ENCODE measurements at places on chromosomes 4 and X.

DNA sequence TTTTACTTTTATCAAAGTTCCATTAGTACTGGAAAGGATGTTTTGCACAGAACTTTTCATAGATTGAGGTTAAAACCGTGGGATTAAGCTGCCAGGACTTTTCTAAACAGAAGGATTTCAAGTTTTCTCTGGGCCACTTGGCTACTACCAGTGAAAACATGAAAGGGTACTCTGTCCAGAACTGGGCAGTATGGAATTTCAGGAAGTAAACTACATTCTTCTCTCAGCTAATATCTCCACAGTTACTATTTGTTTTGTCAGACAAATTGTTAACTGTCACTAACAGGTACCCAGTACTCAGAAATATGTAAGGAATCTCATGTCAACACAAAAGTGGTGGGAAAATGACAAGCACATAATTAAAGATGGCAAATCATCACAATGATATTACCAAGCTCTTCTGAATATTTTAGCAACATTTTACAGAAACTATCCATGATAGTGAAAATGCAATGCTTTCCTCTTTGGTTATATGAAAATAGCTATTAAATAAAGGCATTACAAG is 454.4 kb downstream of the C4orf33 start:
- DNase-seq, result no peak

GRCh38 chr4:8427761-8428287 is 12.7 kb downstream of the ACOX3 start:
- no peak for DNase-seq

GRCh38 chr4:94571298-94571697 is 119.6 kb downstream of the PDLIM5 start:
- DNase-seq, result no peak

- no peak for DNase-seq
Measured at GRCh38 chr4:124594945-124595344, 117.6 kb downstream of the ANKRD50 start.

DNA sequence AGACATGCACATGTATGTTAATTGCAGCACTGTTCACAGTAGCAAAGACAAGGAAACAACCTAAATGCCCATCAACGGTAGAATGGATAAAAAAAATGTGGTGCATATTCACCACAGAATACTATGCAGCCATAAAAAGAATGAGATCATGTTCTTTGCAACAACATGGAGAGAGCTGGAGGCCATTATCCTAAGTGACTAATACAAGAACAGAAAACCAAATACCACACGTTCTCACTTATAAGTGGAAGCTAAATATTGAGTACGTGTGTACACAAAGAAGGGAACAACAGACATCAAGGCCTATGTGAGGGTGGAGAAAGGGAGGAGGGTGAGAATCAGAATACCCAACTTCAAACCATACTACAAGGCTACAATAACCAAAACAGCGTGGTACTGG is 17.4 kb upstream of the LNX1 start:
- DNase-seq, result no peak

- peak; percentile 15 for DNase-seq
Measured at GRCh38 chrX:80808881-80809411, 731 bp downstream of the BRWD3 start.

GRCh38 chrX:9166584-9166944 is 132.6 kb upstream of the FAM9B start:
- DNase-seq, result no peak

DNA sequence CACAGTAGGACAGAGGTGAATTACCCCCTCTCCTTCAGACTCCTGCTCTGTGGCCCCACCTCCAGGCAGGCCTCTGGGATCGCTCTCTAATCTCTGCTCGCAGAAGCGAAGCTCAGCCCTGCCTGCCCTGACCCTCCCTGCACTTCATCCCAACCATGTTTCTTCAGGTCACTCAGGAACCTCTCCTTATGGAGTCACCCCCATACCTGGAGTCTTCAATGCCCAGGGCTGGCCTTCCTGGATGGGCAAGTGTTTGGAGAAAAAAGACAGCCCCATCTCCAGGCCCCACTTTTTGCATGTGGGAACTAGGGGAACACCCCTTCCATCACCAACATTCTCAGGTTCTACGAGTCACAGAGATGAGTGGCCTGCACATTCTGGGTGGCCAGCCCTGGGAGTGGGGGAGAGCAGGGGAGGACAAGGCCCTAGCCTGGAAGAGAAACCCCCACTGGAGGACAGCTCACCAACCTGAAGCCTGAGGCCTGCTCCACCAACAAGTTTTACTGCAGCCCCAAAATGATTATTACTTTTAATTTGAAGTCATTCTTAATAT is 90.8 kb downstream of the PPP2R2C start:
- DNase-seq, result no peak

- DNase-seq, result no peak
Measured at GRCh38 chr4:126396703-126397102, 1081.9 kb downstream of the FAT4 start.

DNA sequence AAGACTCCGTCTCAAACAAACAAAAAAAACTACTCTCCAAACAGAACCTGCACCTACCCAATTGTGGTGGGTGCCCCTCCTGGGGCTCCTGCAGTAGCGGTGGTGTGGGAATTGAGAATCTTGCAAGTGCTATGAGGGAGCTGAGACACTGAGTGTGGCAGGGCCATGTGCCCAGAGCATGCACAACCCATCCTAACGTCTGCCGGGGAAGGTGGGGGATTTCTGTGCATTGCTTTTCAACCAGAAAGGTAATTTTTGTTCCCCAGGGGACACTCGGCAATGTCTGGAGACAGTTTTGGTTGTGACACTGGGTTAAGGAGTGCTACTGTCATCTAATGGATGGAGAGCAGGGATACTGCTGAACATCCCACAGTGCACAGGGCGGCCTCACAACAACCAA is 35.7 kb downstream of the TBL1X start:
- no peak for DNase-seq

- no peak for DNase-seq
Measured at GRCh38 chrX:20968996-20969395, 405.2 kb upstream of the CNKSR2 start.

DNA sequence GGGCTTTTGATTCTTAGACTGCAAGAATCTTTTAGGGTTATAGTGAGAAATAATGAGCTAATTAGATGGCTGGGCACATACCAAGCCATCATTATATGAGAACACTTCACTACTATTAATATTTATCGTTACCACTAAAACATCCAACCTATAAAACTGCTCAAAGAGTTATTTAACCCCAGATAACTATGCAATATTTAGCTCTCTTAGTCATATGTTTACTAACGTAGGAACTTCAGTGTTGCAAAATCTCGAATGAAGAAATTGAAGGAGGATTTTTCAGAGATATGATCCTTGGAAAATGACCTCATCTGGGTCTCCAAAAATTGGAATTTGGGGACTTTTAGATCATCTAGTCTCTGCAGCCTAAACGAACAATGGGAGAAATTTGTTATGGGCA is 265.0 kb upstream of the RPS6KA3 start:
- DNase-seq, result no peak

GRCh38 chr4:147589586-147589985 is 27.6 kb upstream of the TMEM184C start:
- DNase-seq, result no peak

GRCh38 chrX:102606115-102606514 is 6.8 kb downstream of the ARMCX5 start:
- DNase-seq, result no peak

GRCh38 chr4:108954880-108955279 is 192.0 kb upstream of the ETNPPL start:
- no peak for DNase-seq

DNA sequence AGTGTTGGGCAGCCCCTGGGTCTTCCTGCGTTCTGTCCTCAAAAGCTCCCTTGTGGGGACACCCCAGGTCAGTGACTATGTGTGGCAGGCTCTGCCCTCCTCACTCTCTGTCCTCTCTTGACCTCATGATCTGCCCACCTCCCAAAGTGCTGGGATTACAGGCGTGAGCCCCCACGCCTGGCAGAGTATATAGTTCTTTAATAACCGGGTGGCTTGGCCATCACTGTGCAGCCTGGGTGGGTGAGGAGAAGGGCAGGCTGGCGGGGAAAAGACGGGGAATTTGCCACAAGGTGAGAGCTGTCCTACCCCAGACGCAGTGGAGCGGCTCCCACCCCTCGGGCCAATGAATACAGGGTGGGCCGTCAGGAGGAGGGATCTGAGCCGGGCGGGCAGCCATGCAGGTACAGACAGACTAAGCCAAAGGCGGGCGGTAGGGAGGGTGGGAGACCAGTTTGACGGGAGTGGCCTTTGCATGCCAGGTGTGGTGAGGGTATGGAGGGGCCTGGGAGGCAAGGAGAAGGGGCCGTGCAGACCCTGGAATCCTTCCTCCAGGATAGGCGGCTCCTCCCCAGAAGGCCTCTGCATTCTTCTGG is 2.5 kb downstream of the SH3BP2 start:
- DNase-seq, result peak; percentile 12

- peak; percentile 56 for DNase-seq
Measured at GRCh38 chr4:186201535-186202230, 10.3 kb downstream of the CYP4V2 start.

DNA sequence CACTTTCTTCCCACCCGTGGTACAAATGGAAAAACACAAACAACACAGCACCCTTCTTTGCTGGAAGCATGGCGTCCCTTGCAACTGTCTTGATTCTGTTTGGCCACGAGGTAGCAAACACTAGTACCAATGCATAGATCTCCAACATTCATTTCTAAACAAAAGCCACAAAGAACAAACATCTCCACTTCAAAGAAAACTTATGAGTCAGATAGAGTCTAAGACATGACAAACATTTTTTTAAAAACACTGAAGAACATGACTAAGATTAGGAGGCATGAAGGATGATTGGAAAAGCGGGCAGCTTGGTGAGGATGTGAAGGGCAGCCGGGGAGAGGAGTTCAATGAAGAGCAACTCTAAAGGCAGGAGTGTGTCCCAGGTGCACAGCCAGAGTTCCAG is 197.6 kb upstream of the FAM9B start:
- DNase-seq, result no peak

DNA sequence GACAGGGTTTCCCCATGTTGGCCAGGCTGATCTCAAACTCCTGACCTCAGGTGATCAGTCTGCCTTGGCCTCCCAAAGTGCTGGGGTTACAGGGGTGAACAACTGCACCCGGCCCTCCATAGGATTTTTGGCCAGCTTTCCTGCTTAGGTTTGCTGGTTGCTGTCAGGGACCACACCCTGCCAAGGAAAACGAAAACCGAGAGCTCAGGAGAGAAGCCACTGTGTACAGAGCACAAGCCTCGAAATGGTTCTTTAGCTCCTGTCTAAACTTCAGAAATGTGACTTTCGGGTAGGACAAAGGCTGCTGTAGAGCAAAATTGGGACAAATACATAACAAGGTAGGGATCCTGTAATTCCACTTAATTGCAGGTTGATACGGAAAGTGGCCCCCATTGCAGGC is 146.3 kb upstream of the ATP6AP2 start:
- no peak for DNase-seq

DNA sequence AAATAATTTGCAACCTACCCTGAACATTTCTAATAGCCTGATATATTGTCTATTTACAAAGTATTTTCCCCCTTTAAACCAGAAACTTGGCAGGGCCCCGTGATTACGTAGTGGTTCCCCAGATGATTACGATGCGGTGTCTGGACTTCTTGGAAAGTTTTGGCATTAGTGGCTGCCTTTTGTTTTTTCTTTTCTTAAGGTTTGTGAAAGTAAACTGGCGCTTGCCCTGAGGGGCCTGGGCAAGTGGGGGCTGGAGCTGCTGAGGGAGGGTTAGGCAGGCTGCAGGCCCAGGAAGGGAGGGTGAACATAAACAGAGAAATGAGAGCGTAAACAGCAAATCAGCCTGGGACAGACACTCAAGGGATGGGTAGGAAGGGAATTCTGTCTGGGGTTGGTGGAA is 123.6 kb upstream of the MSX1 start:
- no peak for DNase-seq

GRCh38 chr4:4568806-4569427 is 27.1 kb upstream of the STX18 start:
- no peak for DNase-seq

DNA sequence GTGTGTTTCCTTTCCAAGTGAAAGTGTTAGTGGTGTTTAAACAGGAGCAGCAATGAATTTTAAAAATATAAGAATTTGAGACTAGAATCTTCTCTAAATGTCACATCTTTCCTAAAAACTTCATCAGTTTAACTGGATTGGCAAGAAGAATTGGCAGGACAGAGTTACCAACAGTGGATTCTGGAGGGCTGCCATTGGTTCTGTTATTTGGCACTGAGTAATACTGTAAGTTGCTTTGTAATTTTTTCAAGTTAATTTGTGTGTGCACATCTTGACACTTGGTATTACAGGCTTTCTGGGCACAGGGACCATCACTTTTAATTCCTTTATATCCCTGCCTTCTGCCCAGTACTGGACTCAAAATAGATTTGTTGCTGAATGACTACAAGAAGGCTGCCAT is 4.5 kb upstream of the GPRIN3 start:
- DNase-seq, result no peak

- peak; percentile 61 for DNase-seq
Measured at GRCh38 chr4:103032574-103032973, 13.1 kb upstream of the SLC9B1 start.

- no peak for DNase-seq
Measured at GRCh38 chrX:100274916-100275315, 135.2 kb downstream of the PCDH19 start.

DNA sequence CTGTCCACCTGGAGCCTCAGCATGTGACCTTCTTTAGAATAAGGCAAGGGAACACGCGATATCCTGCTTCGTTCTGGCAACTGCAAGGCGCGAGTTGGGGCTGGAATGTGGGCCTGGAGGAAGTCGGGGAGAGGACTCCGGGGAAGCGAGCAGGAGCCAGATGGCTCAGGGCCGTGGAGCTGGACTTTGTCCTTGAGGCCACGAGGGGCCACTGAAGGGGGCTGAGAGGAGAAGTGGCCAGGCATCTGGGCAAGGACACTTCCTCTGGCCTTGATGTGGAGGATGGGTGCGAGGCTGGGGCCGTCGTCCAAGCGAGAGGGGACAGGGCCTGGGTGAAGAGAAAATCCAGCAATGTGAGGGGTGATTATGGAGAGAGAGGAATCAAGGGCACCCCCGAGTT is 12.2 kb upstream of the DUSP9 start:
- DNase-seq, result peak; percentile 42

GRCh38 chr4:101018836-101019235 is 328.5 kb downstream of the PPP3CA start:
- DNase-seq, result no peak

GRCh38 chr4:54063229-54063628 is 1.2 kb downstream of the CHIC2 start:
- DNase-seq, result no peak

DNA sequence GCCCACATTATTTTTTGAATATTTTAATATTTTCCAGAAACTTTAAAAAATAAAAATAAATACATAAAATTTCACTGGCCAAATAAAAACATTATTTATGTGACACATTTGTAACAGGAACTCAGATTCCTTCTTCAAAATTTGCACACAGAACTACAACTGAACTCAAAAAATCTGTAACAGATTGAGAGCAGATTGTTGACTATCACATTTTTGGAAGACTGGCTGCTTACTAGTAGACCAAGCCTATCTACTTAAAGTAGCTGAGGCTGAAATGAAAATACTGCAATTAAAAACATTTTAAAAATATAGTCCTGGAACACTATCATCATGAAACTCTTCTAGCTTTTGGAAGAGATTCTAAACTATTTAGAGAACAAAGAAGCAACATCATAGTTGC is 203.9 kb downstream of the SH3BGRL start:
- DNase-seq, result no peak

GRCh38 chrX:119516157-119516702 is 48.0 kb downstream of the SLC25A5 start:
- DNase-seq, result peak; percentile 33

All from WERI-Rb-1 (cell line).